KG1 (cell line): ENCODE measurements at places on chromosomes 7 and 10.

- DNase-seq = peak; percentile 11
Measured at GRCh38 chr10:21534604-21535493, 817 bp downstream of the MLLT10 start.

DNA sequence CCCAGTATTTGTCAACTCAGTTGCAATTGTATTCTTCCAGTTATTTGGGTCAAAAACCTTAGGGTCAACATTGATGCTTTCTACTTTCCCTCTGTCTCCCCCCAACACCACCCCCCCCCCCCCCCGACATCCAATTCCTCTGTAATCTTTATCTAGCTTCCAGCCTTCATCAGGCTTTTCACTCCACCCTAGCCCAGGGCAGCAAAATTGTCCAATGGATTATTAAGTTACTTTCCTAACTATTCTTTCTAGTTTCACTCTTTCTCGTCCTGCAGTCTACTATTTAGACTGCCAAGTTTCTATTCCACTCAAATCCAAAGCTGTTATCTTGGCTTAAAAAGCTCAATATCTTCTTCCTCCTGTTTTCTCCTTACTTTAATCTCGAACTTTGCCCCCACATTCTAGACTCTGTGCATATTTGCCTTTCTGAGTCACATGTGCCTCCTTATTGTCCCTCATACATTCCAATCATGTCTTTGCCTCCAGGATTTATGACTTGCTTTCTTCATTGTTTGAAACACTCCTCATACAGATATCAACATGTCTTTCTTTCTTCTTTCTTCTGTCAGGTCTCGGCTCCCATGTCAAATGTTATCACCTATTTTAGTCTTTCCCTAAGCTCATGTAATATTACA lies 196.6 kb upstream of the TMEM196 start:
- no peak for DNase-seq

DNA sequence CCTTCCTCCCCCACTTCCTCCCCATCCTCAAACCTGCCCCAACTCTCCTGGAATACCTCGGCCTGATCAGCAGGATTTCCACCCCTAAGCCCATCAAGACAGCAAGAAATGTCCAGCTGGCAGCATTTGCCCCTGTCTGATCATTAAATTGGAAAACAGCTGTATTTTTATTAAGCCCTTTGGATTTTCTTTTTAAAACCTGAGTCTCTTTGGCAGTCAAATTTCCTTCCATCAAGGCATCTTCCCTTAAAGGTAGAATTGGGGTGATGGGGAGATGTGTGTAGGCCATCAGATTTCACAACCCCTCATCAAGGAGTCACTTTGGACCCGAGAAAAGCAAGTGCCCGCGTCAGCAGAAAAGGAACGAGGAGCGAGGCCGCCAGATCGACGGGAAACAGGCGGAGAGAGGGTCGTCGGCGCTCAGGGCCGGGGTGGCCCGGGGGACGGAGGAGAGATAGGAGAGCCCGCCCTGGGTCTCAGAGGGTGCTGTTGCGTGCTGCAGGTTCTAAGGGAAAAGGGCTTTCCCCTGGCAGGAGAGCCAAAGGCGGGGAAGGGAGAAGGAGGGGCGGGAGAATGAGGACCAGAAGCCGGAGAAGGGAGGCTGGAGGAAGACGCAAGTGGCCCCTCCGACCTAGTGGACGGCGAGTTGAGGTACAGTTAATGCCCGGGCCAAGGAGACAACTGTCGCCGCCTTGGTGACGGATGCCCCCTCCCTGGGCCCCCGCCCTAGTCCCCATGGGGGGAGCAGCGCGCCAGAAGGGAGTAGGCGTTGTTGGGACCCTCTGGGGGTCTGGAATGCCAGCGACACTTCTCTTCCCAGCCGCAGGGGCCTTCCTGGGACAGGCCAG lies 11.5 kb upstream of the GATA3 start:
- no peak for DNase-seq

DNA sequence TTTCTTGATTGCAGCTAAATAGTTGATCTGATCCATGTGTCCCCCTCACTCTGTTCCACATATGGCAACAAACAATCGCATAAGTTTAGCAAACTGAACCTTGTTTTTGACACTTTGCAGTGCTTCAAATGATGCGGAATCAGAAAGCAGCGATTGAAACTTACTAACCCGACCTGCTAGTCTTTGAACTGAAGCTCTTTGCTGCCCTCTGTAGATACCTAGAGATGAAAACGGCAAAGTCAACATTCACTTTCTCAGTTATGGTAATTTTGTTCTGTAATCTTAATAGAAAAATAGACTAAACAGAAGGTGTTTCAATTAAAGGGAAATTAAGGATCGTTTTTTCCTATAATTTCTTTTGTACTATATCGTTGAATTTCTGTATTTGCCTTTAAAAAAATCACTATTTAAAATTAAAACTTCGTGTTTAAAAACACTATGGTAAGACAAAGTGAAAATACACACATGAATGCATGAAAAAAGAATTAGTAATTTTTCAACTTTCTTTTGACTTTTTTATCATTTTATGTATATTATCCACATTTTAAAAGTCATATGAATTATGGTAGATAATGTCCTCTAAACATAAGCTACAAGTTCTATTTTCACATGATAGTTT lies 276.5 kb downstream of the MAGI2 start:
- no peak for DNase-seq

GRCh38 chr7:41103331-41103730 lies 599.6 kb downstream of the INHBA start:
- no peak for DNase-seq

GRCh38 chr7:33742999-33743587 lies 162.2 kb upstream of the BMPER start:
- no peak for DNase-seq

GRCh38 chr10:45460235-45460878 lies 86.3 kb downstream of the ALOX5 start:
- DNase-seq = no peak

DNA sequence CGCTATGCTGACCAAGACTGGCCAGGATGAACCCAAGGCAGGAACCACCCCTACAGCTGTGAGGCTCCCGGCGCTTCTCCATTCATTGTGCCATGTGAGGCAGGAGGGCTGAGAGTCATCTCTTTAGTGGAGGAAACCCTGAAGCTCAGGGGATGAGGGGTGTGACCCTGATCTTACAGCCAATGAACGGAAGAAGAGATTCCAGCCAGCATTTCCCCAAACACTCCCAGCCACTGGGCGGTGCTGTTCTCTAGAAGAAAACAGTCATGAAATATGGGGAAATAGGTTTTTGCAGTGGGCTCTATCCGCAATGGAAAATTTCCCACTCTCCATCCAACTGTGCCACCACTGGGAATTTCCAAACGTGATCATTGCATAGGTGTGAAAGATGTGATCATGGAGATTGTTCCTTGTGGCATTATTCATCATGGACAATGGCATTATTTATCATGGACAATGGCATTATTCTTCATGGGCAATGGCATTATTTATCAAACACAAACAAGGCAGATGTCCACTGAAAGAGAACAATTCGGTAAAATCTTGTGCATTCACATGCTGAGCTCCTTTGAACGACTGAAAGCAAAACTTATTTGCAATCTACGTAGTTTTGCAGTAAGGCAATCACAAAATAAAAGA lies 14.0 kb upstream of the SLC18A2 start:
- peak; percentile 21 for DNase-seq

GRCh38 chr10:126833542-126833941 lies 71.7 kb upstream of the DOCK1 start:
- DNase-seq = no peak

DNA sequence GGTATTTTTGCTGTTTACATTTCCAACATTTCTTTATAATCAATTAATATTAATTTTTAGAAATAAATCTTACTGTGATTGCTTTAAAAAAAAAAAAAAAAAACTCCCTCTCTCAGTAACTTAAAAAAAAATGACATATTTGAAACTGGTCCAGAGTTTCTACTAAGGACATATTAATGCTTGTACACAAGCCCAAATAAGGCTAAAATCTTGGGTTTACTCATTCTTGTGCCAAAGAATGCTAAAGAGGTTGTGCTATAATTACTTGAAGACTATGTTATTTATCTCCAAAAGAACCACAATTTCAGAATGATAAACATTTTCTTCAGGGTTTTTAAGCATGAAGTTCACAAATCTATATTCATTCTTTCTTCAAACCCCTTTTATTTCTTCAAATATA lies 39.4 kb upstream of the PHF14 start:
- no peak for DNase-seq

GRCh38 chr7:28477041-28477442 lies 64.7 kb downstream of the CREB5 start:
- DNase-seq = no peak

- no peak for DNase-seq
Measured at GRCh38 chr10:97456034-97456685, 10.2 kb downstream of the ZDHHC16 start.

DNA sequence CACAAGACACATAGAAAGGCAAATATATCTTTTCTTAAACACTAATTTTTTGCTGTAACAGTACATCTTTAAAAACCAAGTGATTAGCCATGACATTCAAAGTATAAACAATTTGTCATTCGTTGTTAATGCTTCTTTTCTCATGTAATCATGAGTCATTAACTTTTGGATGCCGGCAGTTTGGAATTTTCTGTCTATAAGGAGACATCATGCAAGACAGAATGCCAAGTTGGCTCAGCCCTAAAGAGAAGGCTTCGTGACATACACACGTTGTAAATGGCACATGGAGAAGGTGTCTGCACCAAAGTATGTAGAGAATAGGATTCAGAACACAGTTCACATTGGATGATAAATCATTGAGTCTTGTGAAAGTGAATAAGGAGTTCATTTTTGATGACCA lies 35.9 kb downstream of the CCDC3 start:
- no peak for DNase-seq

DNA sequence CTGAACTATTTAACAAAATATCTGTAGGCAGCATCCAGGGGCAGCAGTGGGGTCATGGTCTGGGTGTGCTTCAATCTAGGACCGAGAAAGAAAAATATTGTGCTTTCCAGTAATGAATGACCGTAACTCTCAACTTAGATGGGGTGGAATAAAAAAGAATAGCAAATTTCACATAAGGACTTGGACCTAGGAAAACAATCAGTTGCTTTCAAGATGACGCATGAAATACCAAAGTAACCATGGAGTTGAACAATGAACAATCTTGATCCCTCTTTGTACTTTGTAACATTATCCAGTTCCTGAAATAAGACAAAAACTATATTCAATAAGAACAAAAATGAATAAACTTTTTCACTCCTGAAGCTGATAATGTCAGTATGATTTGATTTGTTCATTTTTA lies 167.1 kb downstream of the C7orf25 start:
- DNase-seq = no peak

DNA sequence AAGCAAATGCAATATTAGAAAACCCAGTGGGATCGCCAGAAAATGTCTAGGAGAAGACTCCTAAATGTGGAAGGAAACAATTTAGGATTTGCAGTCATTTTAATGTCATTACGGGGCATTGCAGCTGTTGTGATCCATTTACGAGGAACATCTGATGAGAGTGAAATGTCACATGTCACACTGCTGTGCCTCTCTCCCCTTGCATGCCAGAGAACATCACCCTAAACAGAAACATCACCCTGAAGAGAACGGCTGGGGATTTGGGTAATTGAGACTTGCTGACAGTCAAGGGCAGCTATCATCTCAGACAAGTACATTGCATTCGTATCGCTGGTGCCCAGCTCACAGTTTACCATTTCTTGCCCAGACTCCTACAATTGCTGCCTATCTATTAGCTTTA lies 785.7 kb upstream of the POM121L12 start:
- DNase-seq = no peak

GRCh38 chr10:3708852-3709251 lies 76.2 kb downstream of the KLF6 start:
- DNase-seq = no peak

- DNase-seq = no peak
Measured at GRCh38 chr7:123987445-123987844, 45.4 kb downstream of the TMEM229A start.

GRCh38 chr10:43692051-43692825 lies 43.6 kb upstream of the ZNF32 start:
- no peak for DNase-seq

- DNase-seq = no peak
Measured at GRCh38 chr10:45180946-45181875, 134.2 kb downstream of the OR13A1 start.
